ENCODE measurements at places on chromosomes 6 and 20.

DNA sequence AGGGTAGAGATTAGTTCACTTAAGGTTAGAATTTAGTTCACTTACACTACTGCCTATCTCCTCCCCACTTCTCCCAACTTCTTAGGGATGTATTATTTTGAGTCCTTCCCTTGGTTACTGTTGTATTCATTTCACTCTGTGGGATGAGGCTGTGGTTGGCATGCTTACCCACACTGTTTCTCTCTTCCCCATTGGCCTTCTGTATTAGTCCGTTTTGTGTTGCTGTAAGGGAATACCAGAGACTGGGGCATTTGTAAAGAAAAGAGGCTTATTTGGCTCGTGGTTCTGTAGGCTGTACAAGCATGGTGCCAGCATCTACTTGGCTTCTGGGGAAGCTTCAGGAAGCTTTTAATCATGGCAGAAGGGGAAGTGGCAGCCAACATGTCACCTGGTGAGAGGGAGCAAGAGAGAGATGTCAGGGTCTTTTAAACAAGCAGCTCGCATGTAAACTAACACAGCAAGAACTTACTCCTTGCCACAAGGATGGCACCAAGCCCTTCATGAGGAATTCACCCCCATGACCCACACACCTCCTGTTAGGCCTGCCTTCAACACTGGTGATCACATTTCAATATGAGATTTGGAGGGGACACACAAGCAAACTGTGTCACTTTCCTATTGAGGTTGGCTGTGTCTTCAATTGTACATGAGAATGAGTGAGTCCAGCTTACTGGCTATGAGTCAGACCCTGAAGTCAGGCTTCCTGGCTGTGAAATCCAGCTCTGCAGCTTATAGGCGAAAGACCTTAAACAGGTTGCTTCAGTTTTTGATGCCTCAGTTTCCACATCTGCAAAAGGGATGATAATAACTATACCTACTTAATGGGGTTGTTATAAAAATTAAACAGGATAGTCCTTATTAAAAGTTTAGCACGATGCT is 53.3 kb downstream of the SYNDIG1 start:
- no peak for DNase-seq

GRCh38 chr20:46640536-46641311 is 10.5 kb downstream of the SLC13A3 start:
- no peak for DNase-seq

GRCh38 chr6:39051399-39052122 is 3.0 kb downstream of the GLP1R start:
- DNase-seq = no peak

- DNase-seq = no peak
Measured at GRCh38 chr6:88298066-88298845, 132.1 kb upstream of the CNR1 start.

DNA sequence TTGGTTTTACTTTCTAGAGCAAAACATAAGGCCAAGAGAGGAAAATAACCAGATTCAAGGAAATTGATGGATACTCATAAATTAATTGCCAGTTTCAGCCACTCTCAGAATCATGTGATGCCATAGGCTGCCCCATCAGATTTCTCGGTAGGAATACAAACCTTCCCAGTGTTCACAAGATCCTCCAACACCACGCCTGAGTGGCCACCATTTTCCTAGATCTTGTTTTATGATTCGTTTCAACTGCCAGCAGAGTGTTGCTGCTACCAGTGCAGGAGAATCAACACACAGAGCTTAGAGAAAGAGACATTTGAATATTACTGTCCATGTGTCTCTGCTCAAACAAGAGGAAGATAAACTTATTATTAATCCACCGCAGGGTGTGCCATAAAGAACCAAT is 434.2 kb upstream of the CDH4 start:
- DNase-seq = no peak

DNA sequence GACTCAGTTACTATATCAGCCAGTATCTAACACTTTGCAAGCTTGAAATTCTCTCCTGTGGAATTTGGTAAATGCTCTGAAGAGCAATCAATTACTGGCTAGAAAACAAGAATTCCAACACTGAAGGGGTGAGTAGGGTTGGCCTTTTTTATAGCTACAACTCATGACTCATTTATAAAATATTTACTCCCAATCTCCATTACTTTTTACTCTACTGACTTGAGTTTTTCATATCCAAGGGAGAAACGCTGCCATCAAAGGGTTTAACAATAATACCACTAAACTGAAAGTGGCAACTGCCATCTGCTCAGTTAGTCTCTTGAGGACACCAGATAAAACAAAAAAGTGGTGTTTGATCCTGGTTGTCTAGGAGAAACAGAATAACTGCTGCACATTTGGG is 203.1 kb downstream of the UBE3D start:
- no peak for DNase-seq

DNA sequence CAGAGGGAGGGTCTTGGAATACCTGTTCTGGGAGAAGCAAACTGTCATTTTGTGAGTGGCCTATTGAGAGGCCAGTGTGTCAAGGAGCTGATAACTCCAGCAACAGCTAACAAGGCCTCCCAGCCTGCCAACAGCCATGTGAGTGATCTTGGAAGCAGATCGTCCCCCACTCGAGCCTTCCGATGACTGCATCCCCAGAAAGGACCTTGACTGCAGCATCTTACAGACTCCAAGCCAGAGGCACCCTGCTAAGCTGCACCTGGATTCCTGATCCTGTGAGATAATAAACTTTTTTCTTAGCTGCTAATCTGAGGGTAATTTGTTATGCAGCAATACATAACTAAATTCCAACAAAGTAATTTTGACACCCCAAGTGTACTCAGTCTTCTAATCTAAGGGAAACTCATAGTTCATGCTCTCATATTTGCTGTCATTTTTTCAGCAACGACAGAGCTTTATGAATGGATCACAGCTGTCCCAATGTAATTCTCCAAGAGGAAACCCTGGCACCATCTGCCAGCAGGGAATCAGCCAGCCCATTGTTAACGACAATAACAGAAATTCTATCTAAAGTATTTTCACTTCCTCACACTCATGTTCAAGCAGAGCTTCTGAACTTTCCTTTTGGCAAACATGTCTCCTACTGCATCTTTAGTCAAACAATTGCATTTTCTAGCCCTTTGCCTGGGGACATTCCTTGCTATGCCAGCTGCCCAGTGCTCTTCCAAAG is 470.2 kb upstream of the BTBD3 start:
- DNase-seq = no peak

DNA sequence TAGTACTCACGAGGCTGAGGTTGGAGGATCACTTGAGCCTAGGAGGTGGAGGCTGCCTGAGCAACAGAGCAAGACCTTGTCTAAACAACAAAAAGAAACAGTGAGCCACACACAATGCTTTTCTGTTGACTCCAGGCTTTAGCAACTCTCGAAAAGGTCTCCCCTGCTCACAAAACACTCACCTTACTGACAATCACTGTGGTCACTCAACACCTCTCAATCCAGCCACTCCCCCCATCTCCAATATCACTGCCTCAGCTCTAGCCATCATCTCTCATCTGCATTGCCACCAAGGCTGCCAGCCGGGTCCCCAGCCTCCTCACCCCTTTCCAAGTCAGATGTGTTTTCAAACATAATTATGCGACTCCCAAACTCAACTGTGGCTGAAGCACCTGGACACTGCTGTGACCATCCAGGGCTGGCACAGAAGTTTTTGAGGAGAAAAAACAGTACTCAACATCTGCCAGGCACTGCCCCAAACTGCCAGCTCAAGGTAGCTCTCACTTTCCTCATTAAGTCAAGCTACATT is 218.0 kb upstream of the ARID1B start:
- DNase-seq = no peak

DNA sequence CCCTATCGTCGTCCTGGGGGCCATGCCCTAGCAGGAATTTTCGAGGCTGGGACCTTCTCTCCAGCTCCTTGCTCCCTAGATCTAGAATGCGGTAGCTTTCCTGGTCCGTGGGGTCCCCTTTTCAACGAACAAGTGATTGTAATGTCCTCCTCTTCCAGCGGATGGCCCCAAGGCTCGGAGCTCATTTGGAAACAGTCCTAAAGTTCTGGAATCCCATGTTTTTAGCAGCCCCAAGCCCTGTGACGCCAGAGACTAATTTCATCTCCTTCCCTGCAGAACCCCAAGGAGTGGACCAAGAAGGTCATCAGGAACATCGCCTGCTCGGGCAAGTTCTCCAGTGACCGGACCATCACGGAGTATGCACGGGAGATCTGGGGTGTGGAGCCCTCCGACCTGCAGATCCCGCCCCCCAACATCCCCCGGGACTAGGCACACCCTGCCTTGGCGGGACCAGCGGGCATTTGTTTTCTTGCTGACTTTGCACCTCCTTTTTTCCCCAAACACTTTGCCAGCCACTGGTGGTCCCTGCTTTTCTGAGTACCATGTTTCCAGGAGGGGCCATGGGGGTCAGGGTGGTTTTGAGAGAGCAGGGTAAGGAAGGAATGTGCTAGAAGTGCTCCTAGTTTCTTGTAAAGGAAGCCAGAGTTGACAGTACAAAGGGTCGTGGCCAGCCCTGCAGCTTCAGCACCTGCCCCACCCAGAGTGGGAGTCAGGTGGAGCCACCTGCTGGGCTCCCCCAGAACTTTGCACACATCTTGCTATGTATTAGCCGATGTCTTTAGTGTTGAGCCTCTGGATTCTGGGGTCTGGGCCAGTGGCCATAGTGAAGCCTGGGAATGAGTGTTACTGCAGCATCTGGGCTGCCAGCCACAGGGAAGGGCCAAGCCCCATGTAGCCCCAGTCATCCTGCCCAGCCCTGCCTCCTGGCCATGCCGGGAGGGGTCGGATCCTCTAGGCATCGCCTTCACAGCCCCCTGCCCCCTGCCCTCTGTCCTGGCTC is 48.5 kb downstream of the PYGB start:
- DNase-seq = peak; percentile 47

DNA sequence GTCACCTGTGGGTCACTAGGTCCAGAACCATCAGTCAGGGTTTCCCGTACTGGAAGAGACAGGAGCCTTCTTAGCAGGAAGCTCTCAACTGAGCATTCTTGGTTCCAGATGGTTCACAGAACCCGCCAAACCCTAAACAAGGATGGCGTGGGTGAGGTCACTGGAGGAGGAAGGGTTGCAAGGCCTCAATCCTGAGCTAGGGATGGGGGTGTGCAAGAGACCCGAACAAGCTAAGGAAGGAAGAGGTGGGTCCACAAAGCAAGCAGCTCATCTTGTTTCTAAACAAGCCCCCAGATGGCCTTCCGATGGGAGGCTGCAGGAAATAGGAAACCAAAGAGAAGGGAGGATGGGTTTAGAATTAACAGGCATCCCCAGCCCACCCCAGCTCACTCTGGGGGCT is 92.7 kb downstream of the PREX1 start:
- no peak for DNase-seq

DNA sequence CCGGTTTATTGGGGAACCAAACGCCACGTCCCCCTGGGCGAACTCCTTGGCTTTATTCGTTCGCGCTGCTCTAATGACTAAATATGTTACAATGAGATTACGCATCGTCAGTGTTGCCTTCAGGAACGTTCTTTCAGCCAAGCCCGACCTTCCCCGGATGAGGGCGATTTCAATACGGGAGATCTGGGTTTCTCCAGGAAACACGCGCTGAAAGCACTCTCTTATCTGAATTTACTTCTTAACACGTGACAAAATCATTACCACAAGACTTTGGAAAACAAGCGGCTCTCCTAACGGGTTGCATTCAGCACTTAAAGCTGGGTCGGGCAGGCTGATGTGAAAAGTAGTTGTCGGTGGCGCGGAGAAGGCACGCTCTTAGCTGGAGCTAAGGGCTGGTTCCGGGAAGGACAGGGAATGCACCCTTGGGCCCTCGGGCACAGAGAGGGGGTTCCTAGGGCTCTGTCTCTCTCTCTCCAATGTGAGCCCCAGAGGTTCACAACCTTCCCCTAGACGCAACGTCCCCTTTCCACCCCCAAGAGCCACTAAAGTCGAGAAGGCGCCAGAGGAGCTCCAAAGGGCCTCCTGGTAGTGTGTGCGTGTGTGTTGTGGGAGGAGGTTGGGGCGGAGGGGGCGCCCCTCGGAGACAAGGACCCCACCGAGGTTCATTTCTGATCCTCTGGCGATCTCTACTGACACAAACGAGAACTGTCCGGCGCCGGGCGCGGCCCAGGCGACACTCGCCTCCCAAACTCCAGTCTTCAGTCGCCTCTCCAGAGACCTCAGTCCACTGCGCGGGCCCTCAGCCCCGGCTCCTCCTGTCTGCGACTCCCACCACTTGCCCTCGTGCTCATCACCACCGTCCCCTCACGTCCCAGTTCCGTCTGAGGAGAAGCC is 7.1 kb upstream of the NKX2-2 start:
- DNase-seq = peak; percentile 44

- no peak for DNase-seq
Measured at GRCh38 chr20:21323640-21324039, 20.5 kb downstream of the XRN2 start.

- no peak for DNase-seq
Measured at GRCh38 chr20:1857466-1857865, 37.7 kb upstream of the SIRPA start.

- no peak for DNase-seq
Measured at GRCh38 chr6:14819001-14819400, 426.9 kb upstream of the JARID2 start.

DNA sequence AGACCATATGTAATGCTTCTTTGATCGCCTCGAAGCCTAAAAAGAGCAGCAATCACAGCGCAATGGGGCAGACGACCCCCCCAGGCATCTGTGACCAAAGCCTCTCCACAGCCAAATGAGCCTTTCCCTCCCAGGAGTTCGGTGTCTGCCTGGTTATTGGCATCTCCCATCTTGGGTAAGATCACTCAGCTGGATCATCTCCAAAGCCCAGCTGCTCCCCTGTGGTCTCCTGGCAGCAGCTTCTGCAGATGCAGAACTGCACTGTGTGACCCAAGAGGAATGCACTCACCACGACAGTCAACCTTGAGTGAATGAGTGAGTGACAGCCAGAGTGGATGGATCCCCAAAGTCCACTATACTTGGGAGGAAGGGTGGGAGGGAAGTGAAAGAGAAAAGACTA is 44.8 kb upstream of the IYD start:
- no peak for DNase-seq

DNA sequence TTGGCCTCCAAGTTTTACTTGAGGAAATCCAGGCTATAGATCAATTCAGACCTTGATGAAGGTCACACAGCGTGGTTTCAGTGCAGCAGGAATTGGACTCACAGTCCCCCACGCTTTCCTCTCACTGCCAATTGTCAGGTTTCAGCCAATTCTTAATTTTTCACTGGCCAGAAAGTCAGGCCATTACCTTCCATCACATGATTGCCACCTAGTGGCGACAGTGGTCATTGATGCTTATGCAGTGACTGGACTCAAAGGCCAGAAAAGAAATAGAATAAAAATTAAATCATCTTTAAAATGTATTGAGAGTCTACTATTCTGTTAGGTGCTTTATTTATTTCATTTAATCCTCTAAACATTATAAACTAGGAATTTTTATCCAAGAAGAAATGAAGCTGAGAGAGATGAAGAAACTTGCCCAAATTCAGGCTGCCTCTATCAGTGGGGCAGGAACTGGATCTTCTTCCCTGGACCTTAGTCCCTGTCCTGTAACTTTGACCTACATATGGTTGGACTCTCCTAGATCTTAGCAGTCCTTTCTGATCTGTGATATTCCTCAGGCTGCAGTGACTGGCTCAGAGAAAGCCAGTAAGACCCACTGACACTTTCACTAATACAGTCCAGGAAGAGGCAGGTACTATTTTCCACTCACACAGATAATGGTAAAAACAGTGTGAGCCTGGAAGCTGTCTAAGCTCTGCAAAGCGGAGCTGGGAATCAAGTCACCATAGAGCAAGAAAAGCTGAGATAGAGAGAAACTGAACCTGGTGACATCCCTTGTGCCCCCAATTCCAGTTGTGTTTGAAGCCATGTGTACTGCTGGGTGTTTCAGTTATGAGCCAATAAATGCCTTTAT is 133.3 kb downstream of the ELOVL4 start:
- DNase-seq = peak; percentile 79
